Testis (tissue), 5 donors: ENCODE measurements at places on chromosomes 7 and 10.

- DNase-seq = no peak
These were observed 78.0 kb upstream of the ADRB1 start for GRCh38 chr10:113965683-113966082.

DNA sequence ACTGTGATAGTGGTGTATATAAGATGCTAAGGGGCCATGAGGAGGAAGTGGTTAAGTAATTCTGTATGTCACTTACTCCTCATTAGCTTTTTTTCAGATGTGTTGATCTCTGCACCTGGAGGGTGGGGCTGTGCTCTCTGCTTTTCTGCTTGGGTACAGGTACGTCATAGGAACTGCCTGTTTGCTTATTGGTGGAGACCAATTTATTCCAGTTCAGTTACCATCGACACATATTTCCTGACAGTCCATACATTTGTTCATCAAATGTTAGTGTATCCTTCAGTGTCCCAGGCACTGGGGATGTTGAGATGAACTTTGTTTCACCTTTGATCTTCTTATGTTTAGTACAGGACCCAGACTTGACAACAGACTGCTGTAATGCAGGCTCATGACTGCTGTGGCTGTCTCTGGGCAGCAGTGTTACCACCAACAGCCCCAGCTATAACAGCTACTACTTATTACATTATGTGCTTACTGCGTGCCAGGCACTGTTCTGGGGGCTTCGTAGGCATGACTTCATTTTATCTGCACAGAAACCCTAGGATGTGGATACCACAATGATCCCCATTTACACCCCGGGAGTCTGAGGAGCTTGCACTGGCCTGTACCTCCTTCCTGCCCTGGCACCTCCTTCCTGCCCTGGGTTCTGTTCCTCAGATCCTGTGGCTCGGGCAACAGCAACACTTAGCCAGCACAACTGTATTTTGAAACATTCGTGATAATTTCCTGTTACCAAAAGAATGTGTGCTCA is 87.4 kb downstream of the BUB3 start:
- DNase-seq = no peak

- DNase-seq = no peak
These were observed 317.9 kb upstream of the NFE2L3 start for GRCh38 chr7:25834050-25834449.

GRCh38 chr10:10544890-10545289 is 472.8 kb upstream of the CELF2 start:
- no peak for DNase-seq
